ENCODE measurements at places on chromosomes 16 and 17. TPM values are rescaled to one million over a fixed set of nuclear protein-coding genes. Genes with fewer than 3 reads are reported as not detected.

DNA sequence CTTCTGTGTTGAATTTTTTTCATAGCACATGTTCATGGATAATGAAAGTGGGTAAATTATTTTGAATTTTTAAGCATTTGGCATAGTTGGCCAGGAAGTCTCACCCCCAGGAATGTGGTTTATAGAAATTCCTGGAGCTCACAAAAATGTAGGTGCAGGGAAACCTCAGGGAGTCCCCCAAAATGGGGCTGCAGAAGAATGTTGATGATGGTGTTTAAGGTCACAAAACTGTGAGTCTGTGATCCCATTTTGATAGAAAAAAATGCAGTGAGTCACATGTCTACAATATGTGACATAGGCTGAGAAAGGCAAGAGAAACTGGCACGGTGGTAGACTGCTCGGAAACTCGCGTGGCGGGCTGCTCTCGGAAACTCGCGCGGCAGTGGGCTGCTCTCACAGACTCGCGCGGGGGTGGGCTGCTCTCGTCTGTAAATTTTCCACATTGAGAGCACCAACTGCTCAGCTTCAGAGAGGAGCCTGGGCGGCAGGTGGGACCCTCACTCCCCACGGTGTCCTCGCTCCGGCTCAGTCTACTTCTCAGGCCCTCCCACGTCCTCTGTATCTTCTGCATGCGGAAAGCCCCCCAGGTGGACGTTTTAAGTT is 18.7 kb upstream of the MC1R start:
- no peaks in the 10 kb centered on the region for H3K4me1 ChIP-seq
- no peak overlapping the region for H3K4me3 ChIP-seq
- peaks cover 89% of the 10 kb centered on the region for H3K36me3 ChIP-seq
- no peak overlapping the region for H3K27ac ChIP-seq
- H3K27me3 ChIP-seq: no peaks in the 10 kb centered on the region

Gene MEIOC
- total RNA-seq: not detected

- H3K4me3 ChIP-seq: no peak overlapping the region
- no peaks in the 10 kb centered on the region for H3K36me3 ChIP-seq
- H3K27ac ChIP-seq: peak overlapping the region; percentile 97
Observed at GRCh38 chr16:75252946-75253911, 1.8 kb upstream of the BCAR1 start.

Gene PRR11
- 1.0 TPM for total RNA-seq

- H3K27me3 ChIP-seq: no peaks in the 10 kb centered on the region
- H3K4me1 ChIP-seq: peaks cover 30% of the 10 kb centered on the region
- peak overlapping the region; percentile 70 for H3K27ac ChIP-seq
- no peak overlapping the region for H3K4me3 ChIP-seq
- no peak for DNase-seq
Observed at GRCh38 chr16:66382966-66383299, 16.4 kb downstream of the CDH5 start.

All from heart right ventricle (tissue), 16 donors.